Astrocyte of the hippocampus (primary cell): ENCODE measurements at places on chromosomes 4 and X.
A peak's percentile ranks its signal among the peaks of the same experiment; 100 is the strongest.

DNA sequence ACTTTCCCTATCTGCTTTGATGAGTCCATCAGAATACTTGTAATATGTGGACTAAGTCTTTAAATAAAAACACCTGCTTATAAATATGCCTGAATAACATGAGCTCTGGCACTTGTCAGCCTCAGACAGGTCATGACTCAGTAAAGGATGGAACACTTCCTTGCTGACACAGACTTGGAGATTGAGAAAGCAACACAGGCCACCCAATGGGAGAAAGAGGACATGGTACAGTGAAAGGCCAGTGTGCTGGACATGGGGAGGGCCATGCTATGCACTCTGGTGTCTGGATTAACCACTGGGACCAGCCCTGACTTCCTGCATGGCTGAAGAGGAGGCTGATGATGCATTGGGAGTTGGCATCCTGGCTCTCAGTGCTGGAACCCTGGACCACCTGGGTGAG, 149.5 kb downstream of the DHRSX start:
- peak; percentile 42 for DNase-seq

DNA sequence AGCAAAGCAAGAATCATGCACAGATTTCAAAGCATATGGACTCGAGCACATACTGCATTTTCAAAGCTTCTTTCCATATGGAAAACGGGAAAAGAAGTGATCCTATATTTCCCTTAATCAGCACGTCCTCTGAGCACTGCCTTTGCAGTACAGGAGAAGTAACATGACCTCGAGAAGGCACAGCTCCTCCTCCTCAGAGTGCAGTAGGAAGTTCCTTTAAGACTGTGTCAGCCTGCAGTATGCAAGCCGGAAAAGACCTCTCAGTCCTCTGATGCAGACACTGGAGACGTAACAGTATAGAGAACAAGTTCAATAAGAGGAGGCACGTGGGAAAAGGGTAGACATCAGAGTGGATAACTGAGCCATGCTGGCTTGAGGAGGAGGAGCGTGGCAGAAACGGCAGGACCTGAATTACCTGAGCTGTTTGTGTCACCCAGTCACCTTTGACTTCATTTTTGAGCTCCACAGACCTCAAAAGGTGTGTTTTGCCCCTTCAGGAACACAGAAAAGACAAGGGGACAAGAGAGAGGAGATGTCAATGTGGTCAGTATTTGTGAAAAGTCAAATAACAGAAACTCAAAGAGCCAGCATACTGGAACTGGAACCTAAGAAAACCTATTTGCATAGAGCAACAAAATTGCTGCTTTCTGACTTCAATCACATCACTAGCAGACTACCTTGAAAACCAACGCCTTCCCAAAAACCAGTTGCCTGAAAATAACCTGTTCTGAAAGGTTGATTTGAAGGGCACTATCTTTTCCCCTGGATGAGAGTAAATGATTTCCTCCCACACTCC, 20.8 kb downstream of the IRF2 start:
- peak; percentile 63 for DNase-seq

- no peak for DNase-seq
Measured at GRCh38 chr4:106875340-106875739, 160.8 kb downstream of the DKK2 start.

GRCh38 chr4:118175506-118175905, 141.2 kb downstream of the NDST3 start:
- no peak for DNase-seq

- no peak for DNase-seq
Measured at GRCh38 chrX:43618366-43619205, 37.5 kb upstream of the MAOA start.

GRCh38 chr4:185142912-185143600, at the start of gene SLC25A4:
Gene SLC25A4, plus strand, starts transcription at chr4:185143266. Its CDS starts 107 bp downstream, at chr4:185143373.
- peak; percentile 94 for DNase-seq
